ENCODE measurements at places on chromosomes 7 and 10.

- DNase-seq, result no peak
These were observed 76.6 kb upstream of the HGF start for GRCh38 chr7:81846398-81846797.

GRCh38 chr7:158386866-158387545, 200.6 kb downstream of the PTPRN2 start:
- no peak for DNase-seq

GRCh38 chr10:29083096-29083495, 205.8 kb upstream of the LYZL1 start:
- no peak for DNase-seq

DNA sequence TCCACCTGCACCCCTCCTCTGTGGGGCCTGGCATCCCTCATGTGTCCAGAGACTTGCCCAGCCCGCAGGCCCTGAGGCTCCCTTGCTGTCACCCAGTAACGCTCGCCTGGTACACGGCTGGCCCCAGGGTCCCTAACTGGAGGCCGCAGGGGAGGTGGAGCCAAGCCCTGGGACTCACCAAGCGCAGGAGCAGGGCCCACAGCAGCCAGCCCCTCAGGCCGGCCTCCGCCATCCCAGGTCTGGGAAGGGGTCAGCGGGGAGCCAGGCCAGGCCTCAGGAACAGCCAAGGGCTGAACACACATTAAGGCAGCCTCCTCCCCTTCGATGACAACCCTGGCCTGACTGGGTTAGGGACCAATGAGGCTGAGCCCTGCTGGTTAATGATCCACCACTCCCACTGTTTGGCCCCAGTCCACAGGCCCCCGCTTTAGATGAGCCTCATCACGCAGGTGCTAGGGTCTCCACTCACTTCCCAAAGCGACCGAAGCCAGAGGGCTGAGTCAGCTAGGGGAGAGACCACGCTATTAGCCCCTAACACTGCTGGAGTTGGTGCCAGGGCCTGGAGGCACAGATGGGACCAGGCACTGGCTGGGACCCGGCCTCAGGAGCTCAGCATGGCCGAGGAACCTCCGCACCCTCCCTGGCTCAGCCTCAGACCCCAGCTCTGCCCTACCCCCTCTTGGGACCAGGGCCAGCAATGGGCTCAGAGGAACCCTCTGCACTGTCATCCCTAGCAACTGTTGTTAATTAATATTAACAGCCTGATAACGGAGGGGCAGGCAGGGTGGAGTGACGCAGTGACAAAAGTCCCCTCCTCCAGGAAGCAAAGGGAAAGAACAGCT, at the start of gene NPC1L1:
TSS of gene NPC1L1 (minus strand) at position 303 of the 842 bp plus-strand sequence. CDS start at position 232, 71 bp downstream.
- DNase-seq, result no peak

DNA sequence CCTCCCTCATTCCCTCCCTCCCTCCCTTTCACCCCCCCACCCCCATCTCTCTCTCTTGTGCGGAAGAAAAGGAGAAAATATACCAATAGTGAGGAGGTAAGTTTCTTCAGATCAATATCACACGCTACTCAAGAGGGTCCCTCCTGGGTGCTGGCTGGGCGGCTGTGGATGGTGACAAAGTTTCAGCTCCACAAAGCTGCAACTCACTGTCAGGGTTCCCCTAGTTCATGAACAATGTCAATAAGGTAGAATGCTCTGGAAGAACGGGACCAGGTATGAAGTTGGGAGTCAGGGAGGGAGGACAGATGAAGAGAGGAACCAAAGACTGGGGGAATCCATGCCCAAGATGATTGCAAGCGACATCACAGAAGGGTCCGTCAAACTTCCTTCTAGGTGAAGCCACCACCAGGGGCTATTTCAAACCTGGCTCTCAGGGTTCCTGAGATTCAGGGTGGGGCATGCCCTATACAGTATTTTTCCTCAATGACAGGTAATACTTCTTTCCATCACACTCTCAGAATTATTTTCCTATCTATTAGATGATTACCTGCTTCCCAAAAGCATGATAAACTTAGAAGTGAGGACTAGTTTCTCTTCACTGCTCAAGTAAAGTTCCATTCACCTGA, 1.4 kb upstream of the PDE1C start:
- no peak for DNase-seq

Measured in activated naive CD4-positive, alpha-beta T cell treated with anti-CD3 and anti-CD28 coated beads, Interleukin-2, amount 50 U/mL, for 72 hours (primary cell).